ENCODE measurements at places on chromosomes 13 and 19.
A peak's percentile ranks its signal among the peaks of the same experiment; 100 is the strongest.

DNA sequence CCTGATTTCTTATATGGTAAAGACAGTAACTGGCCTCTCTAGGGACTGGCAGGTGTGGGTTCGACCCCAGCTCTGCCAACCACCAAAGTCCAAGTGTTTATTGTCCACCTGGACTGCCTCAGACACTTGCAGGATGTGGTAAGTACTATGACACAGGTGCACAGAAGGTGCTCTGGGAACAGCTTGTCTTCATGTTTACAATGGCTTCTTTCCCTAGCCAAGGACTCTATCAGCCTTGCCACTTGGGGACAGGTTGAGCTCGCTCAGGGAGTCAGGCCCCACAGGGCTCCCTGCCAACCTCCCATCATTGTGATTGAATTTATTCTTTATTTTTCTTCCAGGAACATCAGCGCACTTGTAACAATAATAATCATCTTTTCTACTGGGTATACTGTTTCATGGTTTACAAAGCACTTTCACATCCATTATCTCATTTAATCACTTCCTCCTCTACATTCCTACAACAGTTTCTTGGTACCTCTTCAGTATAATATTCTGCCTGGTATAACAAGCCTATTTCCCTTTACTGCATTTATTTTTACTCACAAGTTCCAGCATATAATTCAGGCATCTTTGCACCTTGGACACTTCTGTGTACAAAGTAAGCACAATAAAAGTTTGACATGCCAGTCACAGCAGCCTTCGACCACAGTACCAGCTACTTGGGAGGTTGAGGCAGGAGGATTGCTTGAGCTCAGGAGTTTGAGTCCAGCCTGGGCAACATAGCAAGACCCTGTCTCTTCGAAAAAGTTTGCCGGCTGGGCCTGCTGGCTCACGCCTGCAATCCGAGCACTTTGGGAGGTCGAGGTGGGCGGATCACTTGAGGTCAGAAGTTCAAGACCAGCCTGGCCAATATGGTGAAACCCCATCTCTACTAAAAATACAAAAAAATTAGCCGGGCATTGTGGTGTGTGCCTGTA, 24.2 kb upstream of the GATAD2A start:
- no peaks in the 10 kb centered on the region for H3K27me3 ChIP-seq
- DNase-seq = no peak
- H3K27ac ChIP-seq = no peak overlapping the region
- H3K36me3 ChIP-seq = no peaks in the 10 kb centered on the region

GRCh38 chr13:45796426-45797235, 54.9 kb downstream of the SIAH3 start:
- H3K36me3 ChIP-seq = no peaks in the 10 kb centered on the region
- DNase-seq = no peak
- no peak overlapping the region for H3K27ac ChIP-seq
- no peak overlapping the region for H3K4me3 ChIP-seq
- H3K4me1 ChIP-seq = no peaks in the 10 kb centered on the region
- no peaks in the 10 kb centered on the region for H3K27me3 ChIP-seq

- H3K4me3 ChIP-seq = no peak overlapping the region
- H3K27me3 ChIP-seq = no peaks in the 10 kb centered on the region
- H3K27ac ChIP-seq = peak overlapping the region; percentile 61
- peak; percentile 42 for DNase-seq
- H3K36me3 ChIP-seq = peaks cover 88% of the 10 kb centered on the region
- peaks cover 50% of the 10 kb centered on the region for H3K4me1 ChIP-seq
Observed at GRCh38 chr19:38842439-38843174, 7.2 kb downstream of the HNRNPL start.

DNA sequence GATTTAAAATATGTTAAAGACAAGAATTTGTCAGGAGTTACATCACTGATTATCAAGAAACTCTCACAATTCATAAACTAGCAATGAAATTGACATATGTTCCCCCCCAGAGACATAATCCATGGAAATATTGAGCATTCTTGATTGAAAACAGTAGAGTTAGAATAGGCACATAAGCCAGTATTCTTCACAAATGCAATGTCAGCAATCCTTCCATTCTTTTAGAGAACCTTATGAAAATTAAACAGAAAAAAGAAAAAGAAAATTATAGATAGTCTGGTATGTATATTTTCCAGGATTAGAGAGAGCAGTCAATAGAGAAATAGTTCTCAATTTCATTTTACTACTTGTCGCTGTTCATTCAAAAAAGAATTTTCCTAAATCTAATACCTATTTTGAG, 458.4 kb downstream of the EFNB2 start:
- no peaks in the 10 kb centered on the region for H3K36me3 ChIP-seq
- H3K27ac ChIP-seq = no peak overlapping the region
- no peaks in the 10 kb centered on the region for H3K27me3 ChIP-seq
- no peak overlapping the region for H3K4me3 ChIP-seq
- no peaks in the 10 kb centered on the region for H3K4me1 ChIP-seq

- H3K27ac ChIP-seq = no peak overlapping the region
- H3K4me1 ChIP-seq = no peaks in the 10 kb centered on the region
Observed at GRCh38 chr19:50537769-50538230, 24.1 kb upstream of the ASPDH start.
